Natural killer cell treated with Interleukin-12 subunit alpha and Interleukin-12 subunit beta and Interleukin-15 and Interleukin-18, amount 100 ng/mL, for 72 hours (primary cell): ENCODE measurements at places on chromosomes 11 and 22. TPM values are rescaled to one million over a fixed set of nuclear protein-coding genes. Genes with fewer than 3 reads are reported as not detected.

DNA sequence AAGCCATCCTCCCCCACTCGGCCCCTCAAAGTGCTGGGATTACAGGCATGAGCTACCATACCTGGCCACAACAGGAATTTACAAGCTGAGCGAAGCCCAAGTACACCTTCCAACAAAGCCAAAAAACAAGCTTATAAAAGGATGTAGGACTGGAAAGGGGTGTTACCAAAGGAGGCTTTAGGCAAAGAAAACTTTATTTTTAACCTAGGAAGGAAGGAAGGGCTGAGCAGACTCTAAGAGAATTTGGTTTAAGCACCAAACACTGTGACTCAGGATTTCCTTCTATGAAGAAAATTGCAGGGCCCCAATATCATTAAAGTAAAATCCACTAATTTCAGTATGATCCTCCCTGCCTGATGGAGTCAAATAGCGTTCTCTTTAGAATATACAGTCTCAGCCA, 12.1 kb downstream of the DENND5A start:
- H3K27ac ChIP-seq = no peak overlapping the region
- H3K4me1 ChIP-seq = peaks cover 23% of the 10 kb centered on the region
- no peaks in the 10 kb centered on the region for H3K36me3 ChIP-seq
- DNase-seq = no peak
- no peak overlapping the region for H3K4me3 ChIP-seq
- H3K27me3 ChIP-seq = no peaks in the 10 kb centered on the region

GRCh38 chr11:12460466-12460865, 83.1 kb downstream of the PARVA start:
- no peak overlapping the region for H3K4me3 ChIP-seq
- H3K27ac ChIP-seq = no peak overlapping the region
- H3K27me3 ChIP-seq = peaks cover 20% of the 10 kb centered on the region
- H3K36me3 ChIP-seq = no peaks in the 10 kb centered on the region

- H3K4me1 ChIP-seq = peaks cover 42% of the 10 kb centered on the region
- no peak for DNase-seq
- H3K27ac ChIP-seq = peak overlapping the region; percentile 50
- H3K27me3 ChIP-seq = no peaks in the 10 kb centered on the region
- no peak overlapping the region for H3K4me3 ChIP-seq
- H3K36me3 ChIP-seq = peaks cover 30% of the 10 kb centered on the region
Measured at GRCh38 chr11:121522043-121522941, 69.5 kb upstream of the SORL1-AS1 start.

DNA sequence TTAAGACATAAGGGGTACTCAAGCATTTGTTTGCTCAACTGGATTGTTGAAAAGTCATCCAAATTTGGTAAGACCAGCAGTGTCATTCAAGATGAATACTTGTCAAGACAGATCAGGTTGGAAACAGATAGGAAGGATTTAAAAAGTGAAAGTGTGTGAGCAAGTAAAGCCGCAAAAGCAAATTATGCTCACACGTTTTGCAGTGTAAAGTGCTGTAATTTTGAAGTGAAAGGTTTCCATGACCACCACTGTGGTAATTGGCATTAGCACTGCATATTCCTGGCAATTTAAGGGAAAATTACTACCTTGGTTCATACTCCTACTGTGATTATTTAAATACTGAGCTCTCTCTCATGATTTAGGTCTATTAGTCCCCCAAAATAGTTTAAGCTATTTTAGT, 704.1 kb upstream of the CCDC179 start:
- H3K4me3 ChIP-seq = no peak overlapping the region
- peaks cover 6% of the 10 kb centered on the region for H3K36me3 ChIP-seq

- no peak for DNase-seq
- no peaks in the 10 kb centered on the region for H3K27me3 ChIP-seq
- H3K4me3 ChIP-seq = no peak overlapping the region
- H3K4me1 ChIP-seq = no peaks in the 10 kb centered on the region
Measured at GRCh38 chr11:42576318-42576717, 735.5 kb upstream of the API5 start.

- H3K27me3 ChIP-seq = no peaks in the 10 kb centered on the region
- no peaks in the 10 kb centered on the region for H3K36me3 ChIP-seq
- peak overlapping the region; percentile 79 for H3K27ac ChIP-seq
- H3K4me1 ChIP-seq = peaks cover 22% of the 10 kb centered on the region
- DNase-seq = no peak
- peak overlapping the region; percentile 84 for H3K4me3 ChIP-seq
Measured at GRCh38 chr11:65541093-65541982, 16.5 kb downstream of the SCYL1 start.

DNA sequence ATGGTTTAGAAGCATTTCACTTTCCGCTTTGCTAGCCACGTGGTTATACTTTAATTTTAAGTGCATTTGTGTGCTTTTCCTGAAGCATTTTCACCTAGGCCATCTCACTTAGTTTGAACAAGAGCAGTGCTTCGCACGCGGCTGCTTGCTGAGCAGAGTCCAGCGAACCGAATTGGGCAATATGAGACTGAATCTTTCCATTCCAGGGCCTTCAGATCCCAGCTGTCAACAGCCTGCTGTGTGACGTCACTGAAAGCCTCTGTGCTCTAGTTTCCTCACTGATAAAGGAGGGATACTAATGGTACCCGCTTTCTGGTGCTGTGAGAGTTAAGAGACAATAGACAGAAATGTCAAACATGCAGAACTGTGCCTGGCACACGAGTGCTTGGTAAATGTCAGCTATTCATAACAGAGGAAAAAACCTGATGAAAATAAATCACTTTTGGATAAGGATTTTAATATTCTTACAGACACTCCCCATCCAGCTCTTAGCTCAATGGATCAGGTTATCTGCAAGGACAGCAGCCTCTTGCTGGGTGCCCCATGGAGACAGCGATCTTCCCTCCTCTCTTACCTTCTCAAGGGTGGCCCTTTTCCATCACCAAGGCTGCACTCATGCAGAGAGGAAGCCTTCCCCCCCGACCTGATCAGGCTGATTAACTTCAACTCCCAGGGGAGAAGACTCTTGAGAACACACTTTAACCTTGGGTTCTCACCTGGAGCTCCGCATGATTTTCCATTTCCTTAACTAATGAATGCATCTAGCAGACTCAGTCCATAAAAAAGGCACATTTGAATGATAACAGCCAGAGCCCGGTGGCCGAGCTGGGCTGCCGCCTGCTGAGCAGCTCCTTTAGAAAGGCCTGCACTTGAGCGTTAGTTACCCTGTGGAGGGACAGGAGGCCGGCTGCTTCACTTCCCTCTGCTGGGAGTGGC, 3.5 kb upstream of the GLB1L3 start:
- H3K4me3 ChIP-seq = peak overlapping the region; percentile 27
- H3K36me3 ChIP-seq = no peaks in the 10 kb centered on the region
- H3K4me1 ChIP-seq = peaks cover 32% of the 10 kb centered on the region
- DNase-seq = no peak

- H3K4me1 ChIP-seq = no peaks in the 10 kb centered on the region
- no peaks in the 10 kb centered on the region for H3K36me3 ChIP-seq
- H3K27ac ChIP-seq = no peak overlapping the region
- H3K4me3 ChIP-seq = no peak overlapping the region
- no peaks in the 10 kb centered on the region for H3K27me3 ChIP-seq
Measured at GRCh38 chr11:105393326-105393725, 216.5 kb upstream of the GRIA4 start.

DNA sequence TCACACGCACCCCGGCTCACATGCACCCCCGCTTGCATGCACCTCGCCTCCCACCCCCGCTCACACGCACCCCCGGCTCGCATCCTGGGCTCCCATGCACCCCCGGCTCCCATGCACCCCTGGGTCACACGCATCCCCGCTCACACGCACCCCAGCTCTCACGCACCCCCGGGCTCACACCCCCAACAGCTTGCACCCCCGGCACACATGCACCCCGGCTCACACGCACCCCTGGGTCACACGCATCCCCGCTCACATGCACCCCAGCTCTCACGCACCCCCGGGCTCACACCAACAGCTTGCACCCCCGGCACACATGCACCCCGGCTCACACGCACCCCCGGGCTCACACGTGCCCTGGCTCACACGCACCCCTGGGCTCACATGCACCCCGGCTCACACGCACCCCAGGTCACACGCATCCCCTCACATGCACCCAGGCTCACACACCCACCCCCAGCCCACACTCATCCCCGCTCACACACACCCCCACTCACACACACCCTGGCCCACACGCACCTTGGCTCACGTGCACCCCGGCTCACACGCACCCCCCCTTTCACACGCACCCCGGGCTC, 16.2 kb downstream of the TSPAN4 start:
- no peaks in the 10 kb centered on the region for H3K36me3 ChIP-seq
- no peak overlapping the region for H3K4me3 ChIP-seq
- DNase-seq = no peak
- H3K27ac ChIP-seq = no peak overlapping the region
- H3K4me1 ChIP-seq = peaks cover 8% of the 10 kb centered on the region

DNA sequence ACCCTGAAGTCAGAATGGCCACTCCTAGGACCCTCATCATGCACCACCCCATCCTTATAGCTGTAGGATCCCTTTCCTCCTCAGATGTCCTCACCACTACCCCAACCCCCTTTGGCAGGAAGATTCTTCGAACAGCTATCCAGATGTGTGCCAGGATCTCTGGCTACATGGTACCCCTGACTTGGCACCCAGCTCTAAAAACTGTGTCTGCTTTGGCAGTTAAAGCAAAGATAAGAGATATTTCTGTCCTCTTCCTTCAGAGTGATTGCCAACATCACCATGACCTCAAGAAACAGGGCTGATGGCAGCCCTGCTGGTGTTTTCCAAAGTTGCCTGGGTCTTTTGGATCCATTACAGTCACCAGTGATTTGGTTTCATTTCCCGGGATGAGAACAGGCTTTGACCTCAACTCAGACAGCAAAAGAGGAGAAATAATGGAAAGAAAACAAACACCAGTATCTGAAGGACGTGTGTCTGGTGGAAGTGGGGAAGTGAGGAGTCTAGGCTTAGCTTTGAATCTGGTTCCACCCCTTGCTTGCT, 4.3 kb upstream of the NRIP3 start:
- peaks cover 6% of the 10 kb centered on the region for H3K36me3 ChIP-seq
- H3K4me3 ChIP-seq = no peak overlapping the region
- no peak overlapping the region for H3K27ac ChIP-seq
- H3K27me3 ChIP-seq = peaks cover 31% of the 10 kb centered on the region
- peaks cover 14% of the 10 kb centered on the region for H3K4me1 ChIP-seq

- H3K27ac ChIP-seq = peak overlapping the region; percentile 94
- H3K36me3 ChIP-seq = no peaks in the 10 kb centered on the region
- H3K4me1 ChIP-seq = peaks cover 27% of the 10 kb centered on the region
- no peak for DNase-seq
- peak overlapping the region; percentile 78 for H3K4me3 ChIP-seq
Measured at GRCh38 chr11:128830290-128831173, 36.6 kb downstream of the KCNJ1 start.

DNA sequence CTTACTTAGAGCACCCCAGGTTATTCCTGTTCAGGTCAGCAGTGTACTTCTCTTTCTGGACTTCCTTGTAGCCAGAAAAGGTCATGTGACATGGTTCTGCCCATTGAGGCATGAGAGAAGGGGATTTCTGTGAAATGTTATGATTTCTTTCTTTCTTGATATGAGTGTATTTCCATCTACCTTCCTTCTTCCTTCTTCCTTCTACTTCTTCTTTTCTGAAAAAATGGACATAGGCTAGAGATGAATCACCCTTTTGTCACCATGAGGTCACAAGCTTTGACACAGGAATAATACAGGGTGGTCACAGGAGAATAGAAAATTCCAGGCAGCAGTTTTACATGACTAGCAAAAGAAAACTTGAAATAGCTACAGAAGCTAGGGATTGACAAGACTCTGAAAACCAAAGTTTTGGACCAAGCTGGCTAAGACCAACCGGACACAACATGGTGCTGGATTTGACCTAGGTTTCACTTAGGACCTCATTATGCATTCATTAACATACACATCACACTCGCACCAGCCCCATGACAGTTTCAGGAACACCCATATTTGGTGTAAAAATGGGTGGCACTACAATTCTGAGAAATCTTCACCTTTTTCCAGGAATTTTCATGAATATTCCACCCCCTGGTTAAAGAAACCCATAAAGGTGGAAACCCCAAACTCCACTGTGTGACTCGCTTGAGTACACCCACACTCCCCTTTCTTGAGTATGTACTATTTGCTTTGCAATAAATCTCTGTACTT, 21.2 kb upstream of the MAP6 start:
- peaks cover 20% of the 10 kb centered on the region for H3K36me3 ChIP-seq
- no peak for DNase-seq
- H3K27ac ChIP-seq = no peak overlapping the region
- peaks cover 10% of the 10 kb centered on the region for H3K4me1 ChIP-seq
- no peak overlapping the region for H3K4me3 ChIP-seq

GRCh38 chr11:78050964-78051831, 12.5 kb upstream of the THRSP start:
- H3K27ac ChIP-seq = peak overlapping the region; percentile 88
- H3K36me3 ChIP-seq = no peaks in the 10 kb centered on the region
- H3K4me3 ChIP-seq = peak overlapping the region; percentile 34

DNA sequence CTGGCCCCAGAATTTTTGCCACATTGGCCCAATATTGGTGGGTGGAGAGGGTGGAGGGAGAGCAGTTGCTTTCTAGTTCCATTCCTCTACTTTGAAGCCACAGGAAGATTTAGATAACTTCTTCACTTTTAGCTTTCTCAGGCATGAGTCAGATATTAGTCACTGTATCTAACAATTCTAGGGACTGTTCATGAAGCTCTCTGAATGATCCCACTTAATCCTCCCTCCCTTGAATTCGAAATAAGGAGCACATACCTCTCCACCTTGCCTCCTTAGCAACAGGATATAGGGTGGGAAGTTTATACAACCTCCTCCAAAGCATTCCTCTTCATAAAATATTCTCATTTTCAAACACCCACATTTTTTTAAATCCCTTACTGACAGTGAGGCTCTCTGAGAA, 13.5 kb downstream of the FSHB start:
- H3K27me3 ChIP-seq = peaks cover 6% of the 10 kb centered on the region
- no peak for DNase-seq
- no peaks in the 10 kb centered on the region for H3K4me1 ChIP-seq
- H3K27ac ChIP-seq = no peak overlapping the region

DNA sequence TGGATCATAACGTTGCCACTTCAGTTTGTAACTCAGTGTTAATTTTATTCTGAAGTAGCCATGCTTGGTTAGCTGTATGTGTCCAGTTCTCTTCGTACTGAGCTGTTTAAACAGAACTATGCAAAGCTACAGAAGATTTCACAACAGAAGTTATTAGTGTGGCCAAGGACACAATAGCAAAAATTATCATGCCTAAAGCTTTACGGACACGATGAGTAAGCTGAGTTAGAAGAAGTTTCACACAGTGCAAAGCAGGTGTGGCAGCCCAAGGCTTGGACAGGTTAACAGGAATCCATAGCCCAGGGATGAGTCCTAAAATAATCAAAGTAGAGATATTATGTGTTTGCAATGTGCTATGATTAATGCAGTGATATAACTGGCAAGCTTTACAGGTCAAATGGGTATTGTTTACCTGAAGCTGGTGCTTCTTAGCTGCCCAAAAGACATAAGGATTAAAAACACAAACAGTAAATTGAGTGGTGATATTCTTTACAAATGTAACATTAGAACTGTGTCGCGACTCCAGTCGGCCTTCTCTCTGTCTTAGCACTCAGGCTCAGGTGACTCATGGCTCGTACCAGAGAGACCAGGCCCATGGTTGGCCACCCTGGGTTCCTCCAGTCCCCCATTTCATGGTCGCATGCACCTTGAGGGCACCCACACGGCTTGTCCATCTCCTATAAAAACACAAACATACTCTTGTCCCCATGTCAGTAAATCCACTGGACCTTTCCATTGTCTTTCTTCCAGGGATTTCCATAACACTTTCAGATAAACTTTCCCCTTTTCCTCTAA, 35.5 kb upstream of the NCAM1 start:
- H3K27ac ChIP-seq = no peak overlapping the region
- H3K36me3 ChIP-seq = peaks cover 3% of the 10 kb centered on the region
- peaks cover 5% of the 10 kb centered on the region for H3K27me3 ChIP-seq
- no peak overlapping the region for H3K4me3 ChIP-seq
- no peak for DNase-seq

Gene KCNK4
- total RNA-seq = not detected

Gene PTPRCAP
- 266 TPM for total RNA-seq

Gene ELF5
- total RNA-seq = not detected

Gene DEUP1
- not detected for total RNA-seq

Gene UBE2L6
- total RNA-seq = 101 TPM

Gene SLC22A9
- total RNA-seq = not detected

Gene CRYBA4
- total RNA-seq = not detected
